ENCODE measurements at places on chromosomes 5 and 9. TPM values are rescaled to one million over a fixed set of nuclear protein-coding genes. Genes with fewer than 3 reads are reported as not detected.

DNA sequence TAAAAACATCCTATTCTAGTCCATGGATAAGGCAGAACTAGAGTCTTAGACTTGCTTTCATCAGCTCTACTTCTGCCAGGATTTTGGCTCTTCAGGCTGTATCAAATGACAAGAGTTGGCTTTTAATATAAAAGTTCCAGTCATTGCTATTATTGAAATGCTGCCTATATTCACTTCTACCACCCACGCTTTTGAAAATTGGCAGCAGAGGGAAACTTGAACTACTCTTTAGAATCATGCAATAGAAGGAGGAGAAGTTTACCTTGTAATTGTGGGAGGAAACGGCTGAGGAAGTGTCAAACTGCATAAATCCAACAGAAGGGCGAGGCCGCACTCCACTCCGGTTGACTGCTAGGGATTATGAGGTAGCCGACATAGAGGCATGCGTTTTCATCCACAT lies 122.6 kb upstream of the BASP1 start:
- DNase-seq: no peak

The SNCAIP gene
- 50.6 TPM for total RNA-seq

The GPSM1 gene
- 28.2 TPM for total RNA-seq

The PROB1 gene
- 5.1 TPM for total RNA-seq

The SPATA6L gene
- 3.3 TPM for total RNA-seq
